ENCODE measurements at places on chromosomes 4 and X. TPM values are rescaled to one million over a fixed set of nuclear protein-coding genes. Genes with fewer than 3 reads are reported as not detected.

GRCh38 chr4:8504279-8505007 is 63.9 kb downstream of the TRMT44 start:
- H3K36me3 ChIP-seq: no peaks in the 10 kb centered on the region
- H3K4me1 ChIP-seq: no peaks in the 10 kb centered on the region
- H3K27ac ChIP-seq: no peak overlapping the region
- DNase-seq: no peak
- H3K4me3 ChIP-seq: no peak overlapping the region

- H3K36me3 ChIP-seq: no peaks in the 10 kb centered on the region
- peak; percentile 62 for DNase-seq
- H3K4me1 ChIP-seq: peaks cover 7% of the 10 kb centered on the region
- no peaks in the 10 kb centered on the region for H3K27me3 ChIP-seq
- peak within 1 kb of the TSS; percentile 88 for H3K4me3 ChIP-seq
- peak within 1 kb of the TSS; percentile 54 for H3K27ac ChIP-seq
Measured at GRCh38 chrX:46912098-46912602, at the start of gene JADE3. Gene JADE3 (plus strand): TSS chrX:46912421. CDS start chrX:46984895, 72,474 bp downstream.

DNA sequence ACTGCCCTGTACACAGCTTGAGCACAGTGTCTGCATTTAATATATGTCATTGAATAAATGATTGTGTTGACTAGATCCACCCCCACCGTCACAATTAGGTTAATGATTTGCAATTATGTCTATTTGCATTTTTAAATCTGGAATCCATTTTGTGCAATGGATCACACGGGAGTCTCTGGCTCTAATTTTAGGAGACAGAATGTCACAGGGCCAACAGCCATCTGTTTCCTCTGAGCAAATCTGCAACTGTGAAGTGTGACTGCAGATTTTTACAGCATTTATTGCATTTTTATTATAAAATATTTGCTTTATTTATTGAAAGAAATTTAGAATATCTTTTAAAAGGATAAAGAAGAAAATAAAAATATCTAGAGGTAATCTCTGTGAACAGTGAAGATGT is 316.8 kb downstream of the HS3ST1 start:
- DNase-seq: no peak
- H3K27ac ChIP-seq: no peak overlapping the region
- no peaks in the 10 kb centered on the region for H3K27me3 ChIP-seq
- no peaks in the 10 kb centered on the region for H3K4me1 ChIP-seq
- H3K4me3 ChIP-seq: no peak overlapping the region

DNA sequence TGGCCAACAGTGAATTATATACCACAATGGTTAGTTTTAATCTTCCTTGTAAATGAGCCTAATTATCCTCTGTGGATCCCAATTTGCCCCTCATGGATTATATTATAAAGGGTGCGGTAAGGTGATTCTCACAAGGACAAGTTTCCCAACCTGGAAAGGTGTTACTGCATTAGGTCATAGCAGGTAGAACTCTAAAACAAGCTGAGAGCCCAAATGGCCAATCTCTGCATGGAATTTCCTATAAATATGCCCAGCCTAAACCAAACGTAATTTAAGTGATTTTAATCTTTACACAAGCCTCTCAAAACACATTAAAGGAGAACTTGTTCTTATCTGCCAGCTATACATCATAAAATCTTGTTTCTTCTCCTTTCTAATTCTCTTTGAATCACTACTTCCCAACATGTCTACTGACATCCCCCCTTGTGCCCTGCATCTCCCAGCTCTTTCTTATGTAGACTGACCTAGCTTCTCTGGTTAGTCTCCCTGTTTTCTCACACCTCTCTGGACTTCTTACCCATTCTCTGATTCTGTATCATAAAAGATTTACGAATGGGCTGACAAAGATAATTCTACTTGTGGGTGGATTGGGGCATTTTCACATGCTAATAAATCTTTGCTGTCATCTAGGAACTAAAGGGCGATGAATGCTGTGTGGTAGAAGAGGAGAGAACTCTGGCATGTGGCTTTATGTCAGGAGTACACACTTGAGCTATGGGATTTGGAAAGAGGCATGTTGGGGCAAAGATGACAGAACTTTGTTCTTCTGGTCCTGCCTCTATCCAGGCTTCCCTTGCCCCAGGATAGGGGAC is 94.3 kb upstream of the PGRMC2 start:
- H3K27me3 ChIP-seq: no peaks in the 10 kb centered on the region
- DNase-seq: no peak
- H3K4me3 ChIP-seq: no peak overlapping the region
- no peaks in the 10 kb centered on the region for H3K36me3 ChIP-seq

GRCh38 chr4:104425948-104426347 is 68.7 kb downstream of the CXXC4 start:
- H3K27me3 ChIP-seq: no peaks in the 10 kb centered on the region
- no peaks in the 10 kb centered on the region for H3K4me1 ChIP-seq
- no peak overlapping the region for H3K4me3 ChIP-seq

DNA sequence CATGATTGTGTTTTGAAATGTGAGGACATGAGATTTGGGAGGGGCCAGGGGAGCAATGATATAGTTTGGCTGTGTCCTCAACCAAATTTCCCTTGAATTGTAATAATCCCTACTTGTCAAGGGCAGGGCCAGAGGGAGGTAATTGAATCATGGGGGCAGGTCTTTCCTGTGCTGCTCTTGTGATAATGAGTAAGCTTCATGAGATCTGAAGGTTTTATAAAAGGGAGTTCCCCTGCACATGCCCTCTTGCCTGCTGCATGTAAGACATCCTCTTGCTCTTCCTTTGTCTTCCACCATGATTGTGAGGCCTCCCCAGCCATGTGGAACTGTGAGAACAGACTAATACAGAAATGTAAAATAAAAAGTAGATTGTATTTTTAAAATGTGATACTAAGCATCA is 1294.9 kb downstream of the ADGRL3 start:
- H3K4me3 ChIP-seq: no peak overlapping the region
- no peak overlapping the region for H3K27ac ChIP-seq
- no peak for DNase-seq
- no peaks in the 10 kb centered on the region for H3K27me3 ChIP-seq

DNA sequence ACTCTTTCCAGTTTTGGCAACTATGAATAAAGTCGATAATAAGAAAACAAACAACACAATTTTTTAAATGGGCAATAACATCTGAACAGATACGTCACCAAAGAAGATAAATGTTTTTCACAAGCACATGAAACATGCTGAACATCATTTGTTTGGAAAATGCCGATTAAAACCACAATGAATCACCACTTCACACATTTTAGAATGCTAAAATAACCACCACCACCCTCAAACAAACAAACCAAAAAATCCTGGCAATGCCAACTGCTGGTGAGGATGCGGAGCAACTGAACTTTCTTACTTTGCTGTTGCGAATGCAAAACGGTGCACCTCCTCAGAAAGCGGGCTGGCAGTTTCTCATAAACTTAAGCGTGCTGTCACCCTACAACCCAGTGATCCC is 115.9 kb downstream of the NSUN7 start:
- H3K4me1 ChIP-seq: no peaks in the 10 kb centered on the region
- H3K27ac ChIP-seq: no peak overlapping the region
- no peak for DNase-seq
- H3K4me3 ChIP-seq: no peak overlapping the region
- peaks cover 5% of the 10 kb centered on the region for H3K36me3 ChIP-seq

DNA sequence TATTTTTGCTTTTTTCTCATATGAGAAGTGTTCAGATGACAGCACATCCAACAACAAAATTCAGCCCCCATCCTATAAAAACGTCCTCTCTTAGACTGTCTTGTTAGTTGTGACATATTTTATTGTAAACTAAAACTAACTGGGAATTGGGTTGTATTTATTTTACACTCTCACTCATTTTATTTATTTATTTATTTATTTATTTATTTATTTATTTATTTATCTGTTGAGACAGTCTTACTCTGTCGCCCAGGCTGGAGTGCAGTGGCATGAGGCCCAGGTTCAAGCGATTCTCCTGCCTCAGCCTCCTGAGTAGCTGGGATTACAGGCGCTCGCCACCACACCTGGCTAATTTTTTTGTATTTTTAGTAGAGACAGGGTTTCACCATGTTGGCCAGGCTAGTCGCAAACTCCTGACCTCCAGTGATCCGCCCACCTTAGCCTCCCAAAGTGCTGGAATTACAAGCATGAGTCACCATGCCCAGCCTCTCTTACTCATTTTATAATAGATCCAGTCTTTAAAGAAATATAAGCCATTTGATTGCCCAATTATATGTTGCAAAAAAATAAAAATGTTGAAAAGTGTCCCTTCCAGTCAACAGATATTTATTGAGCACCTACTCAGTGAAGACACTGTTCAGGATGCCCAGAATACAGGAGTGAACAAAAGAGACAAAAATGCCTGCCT is 44.6 kb downstream of the PALLD start:
- no peaks in the 10 kb centered on the region for H3K36me3 ChIP-seq
- H3K27me3 ChIP-seq: no peaks in the 10 kb centered on the region
- H3K27ac ChIP-seq: no peak overlapping the region
- H3K4me1 ChIP-seq: no peaks in the 10 kb centered on the region
- H3K4me3 ChIP-seq: no peak overlapping the region

GRCh38 chrX:120735966-120736365 is 106.1 kb upstream of the C1GALT1C1 start:
- no peak overlapping the region for H3K27ac ChIP-seq
- no peak for DNase-seq
- H3K36me3 ChIP-seq: no peaks in the 10 kb centered on the region
- no peak overlapping the region for H3K4me3 ChIP-seq
- H3K4me1 ChIP-seq: no peaks in the 10 kb centered on the region

GRCh38 chrX:136126371-136126770 is 21.0 kb upstream of the FHL1 start:
- no peaks in the 10 kb centered on the region for H3K27me3 ChIP-seq
- H3K27ac ChIP-seq: no peak overlapping the region
- no peak for DNase-seq
- H3K36me3 ChIP-seq: no peaks in the 10 kb centered on the region
- H3K4me3 ChIP-seq: no peak overlapping the region
- H3K4me1 ChIP-seq: no peaks in the 10 kb centered on the region

GRCh38 chr4:108224611-108225053 is 55.9 kb upstream of the LEF1 start:
- no peak overlapping the region for H3K27ac ChIP-seq
- H3K36me3 ChIP-seq: no peaks in the 10 kb centered on the region
- no peaks in the 10 kb centered on the region for H3K4me1 ChIP-seq
- no peaks in the 10 kb centered on the region for H3K27me3 ChIP-seq

DNA sequence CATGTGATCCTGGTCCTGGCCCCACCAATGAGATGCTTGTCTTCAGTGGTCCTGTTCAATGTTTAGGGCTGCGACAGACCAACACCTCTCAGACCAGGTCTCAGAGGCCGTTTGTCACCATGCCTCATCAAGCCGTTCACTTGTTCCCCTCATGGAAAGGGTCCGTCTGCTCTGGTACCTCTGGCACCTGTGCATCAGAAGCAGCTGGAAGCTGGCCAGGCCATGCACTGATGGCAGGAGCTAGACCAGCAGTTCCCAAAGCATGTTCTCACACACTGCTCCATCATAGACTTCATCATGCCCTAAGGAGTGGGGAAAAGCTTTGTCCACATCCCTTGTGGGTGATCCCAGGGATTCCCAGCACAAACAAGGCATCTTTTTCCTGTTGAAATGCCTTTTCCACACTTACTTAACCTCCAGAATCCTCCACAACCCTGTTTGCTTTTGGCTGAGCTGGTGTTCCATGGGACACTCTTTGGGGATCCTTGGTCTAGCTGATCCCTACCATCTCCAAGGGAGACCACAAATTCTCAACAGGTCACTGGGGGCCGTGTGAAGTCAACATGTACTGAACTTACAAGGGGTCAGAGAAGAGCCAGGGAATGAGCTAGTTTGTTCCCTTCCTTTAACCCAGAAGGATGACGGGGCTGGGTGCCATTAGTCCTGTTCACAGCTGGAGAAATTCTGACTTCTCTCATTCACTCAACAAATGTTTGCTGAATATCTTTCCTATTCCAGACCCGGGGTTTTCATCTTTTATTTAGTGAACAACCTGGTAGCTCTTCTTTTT is 21.8 kb downstream of the SH3TC1 start:
- no peak overlapping the region for H3K4me3 ChIP-seq
- peaks cover 39% of the 10 kb centered on the region for H3K36me3 ChIP-seq
- DNase-seq: no peak

- H3K27ac ChIP-seq: no peak overlapping the region
- H3K27me3 ChIP-seq: no peaks in the 10 kb centered on the region
- H3K4me3 ChIP-seq: no peak overlapping the region
- peak; percentile 79 for DNase-seq
Measured at GRCh38 chrX:48782795-48783194, 3.6 kb upstream of the GATA1 start.

DNA sequence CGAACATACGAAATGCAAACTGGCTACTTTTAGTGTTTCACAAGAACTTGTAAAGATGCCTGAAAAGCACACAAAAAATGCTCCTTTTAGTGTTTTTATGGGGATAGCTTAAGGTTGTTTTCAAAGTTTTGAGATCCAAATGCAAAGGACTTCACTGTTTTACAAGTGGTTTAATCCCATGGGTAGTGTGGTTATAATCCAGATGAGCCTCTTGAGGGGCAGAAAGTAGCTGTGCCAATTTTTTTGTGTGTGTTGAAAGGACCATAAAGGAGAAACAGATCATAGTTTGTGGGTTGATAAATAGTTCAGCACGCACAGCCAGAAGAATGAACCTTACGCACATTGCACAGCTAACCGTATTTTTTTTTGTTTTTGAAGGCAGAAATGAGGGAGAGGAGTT is 126.9 kb upstream of the GIMD1 start:
- DNase-seq: no peak
- no peaks in the 10 kb centered on the region for H3K4me1 ChIP-seq
- no peak overlapping the region for H3K4me3 ChIP-seq
- no peak overlapping the region for H3K27ac ChIP-seq
- H3K27me3 ChIP-seq: no peaks in the 10 kb centered on the region

- no peak overlapping the region for H3K4me3 ChIP-seq
- no peak for DNase-seq
- no peaks in the 10 kb centered on the region for H3K4me1 ChIP-seq
- H3K36me3 ChIP-seq: no peaks in the 10 kb centered on the region
- H3K27ac ChIP-seq: no peak overlapping the region
- H3K27me3 ChIP-seq: no peaks in the 10 kb centered on the region
Measured at GRCh38 chr4:20570981-20571715, 129.1 kb upstream of the PACRGL start.

DNA sequence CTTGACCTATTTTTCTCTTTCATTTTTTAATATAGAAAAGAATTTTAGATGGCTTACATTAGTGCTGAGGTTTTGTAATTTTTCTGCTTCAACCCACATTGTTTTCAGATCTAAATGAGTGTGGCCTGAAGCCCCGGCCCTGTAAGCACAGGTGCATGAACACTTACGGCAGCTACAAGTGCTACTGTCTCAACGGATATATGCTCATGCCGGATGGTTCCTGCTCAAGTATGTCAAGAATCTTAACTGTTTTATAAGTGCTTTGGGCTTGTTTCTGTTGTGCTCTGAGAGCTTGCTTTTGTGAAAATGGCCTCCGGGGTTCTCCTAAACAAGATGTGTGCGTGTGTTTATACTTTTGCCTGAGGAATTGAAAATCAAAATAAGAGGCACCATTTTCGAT is 41.6 kb downstream of the NPNT start:
- no peak for DNase-seq
- H3K27ac ChIP-seq: no peak overlapping the region
- no peak overlapping the region for H3K4me3 ChIP-seq
- no peaks in the 10 kb centered on the region for H3K36me3 ChIP-seq
- H3K27me3 ChIP-seq: no peaks in the 10 kb centered on the region

GPC3 gene
- polyA plus RNA-seq: 1.3 TPM

SPOCK3 gene
- 0.23 TPM for polyA plus RNA-seq

TCEAL2 gene
- polyA plus RNA-seq: not detected

PRDM8 gene
- polyA plus RNA-seq: 0.14 TPM

HNRNPH2 gene
- 33.3 TPM for polyA plus RNA-seq

CFI gene
- 410 TPM for polyA plus RNA-seq

ARAP2 gene
- 1.6 TPM for polyA plus RNA-seq

DDX53 gene
- not detected for polyA plus RNA-seq

GAGE13 gene
- polyA plus RNA-seq: not detected

Measured in liver (tissue), 10 donors.